ENCODE measurements at places on chromosomes 2 and 18.

- DNase-seq, result no peak
Observed at GRCh38 chr18:50709193-50709592, 110.6 kb downstream of the MRO start.

GRCh38 chr2:207403141-207403540, 126.6 kb upstream of the CREB1 start:
- no peak for DNase-seq

DNA sequence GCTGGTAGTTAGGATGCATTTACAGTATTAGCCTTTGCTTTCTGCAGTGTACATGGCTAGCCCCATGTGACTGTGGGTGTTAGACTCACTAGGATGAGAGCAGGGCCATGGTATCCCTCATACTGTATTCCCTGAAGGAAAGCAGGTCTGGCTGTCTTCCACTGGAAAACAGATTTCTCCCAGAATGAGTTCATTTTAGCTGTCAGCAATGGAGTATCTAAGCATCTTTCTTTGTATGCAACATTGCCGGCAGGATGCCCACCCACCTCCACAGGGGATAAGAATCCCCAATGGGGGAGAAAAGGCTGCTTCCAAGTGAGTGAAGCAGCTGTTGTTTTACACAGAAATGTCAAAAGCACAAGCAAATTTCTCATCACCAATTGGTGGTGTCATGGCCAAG, 142.7 kb upstream of the KLHL14 start:
- DNase-seq, result no peak

DNA sequence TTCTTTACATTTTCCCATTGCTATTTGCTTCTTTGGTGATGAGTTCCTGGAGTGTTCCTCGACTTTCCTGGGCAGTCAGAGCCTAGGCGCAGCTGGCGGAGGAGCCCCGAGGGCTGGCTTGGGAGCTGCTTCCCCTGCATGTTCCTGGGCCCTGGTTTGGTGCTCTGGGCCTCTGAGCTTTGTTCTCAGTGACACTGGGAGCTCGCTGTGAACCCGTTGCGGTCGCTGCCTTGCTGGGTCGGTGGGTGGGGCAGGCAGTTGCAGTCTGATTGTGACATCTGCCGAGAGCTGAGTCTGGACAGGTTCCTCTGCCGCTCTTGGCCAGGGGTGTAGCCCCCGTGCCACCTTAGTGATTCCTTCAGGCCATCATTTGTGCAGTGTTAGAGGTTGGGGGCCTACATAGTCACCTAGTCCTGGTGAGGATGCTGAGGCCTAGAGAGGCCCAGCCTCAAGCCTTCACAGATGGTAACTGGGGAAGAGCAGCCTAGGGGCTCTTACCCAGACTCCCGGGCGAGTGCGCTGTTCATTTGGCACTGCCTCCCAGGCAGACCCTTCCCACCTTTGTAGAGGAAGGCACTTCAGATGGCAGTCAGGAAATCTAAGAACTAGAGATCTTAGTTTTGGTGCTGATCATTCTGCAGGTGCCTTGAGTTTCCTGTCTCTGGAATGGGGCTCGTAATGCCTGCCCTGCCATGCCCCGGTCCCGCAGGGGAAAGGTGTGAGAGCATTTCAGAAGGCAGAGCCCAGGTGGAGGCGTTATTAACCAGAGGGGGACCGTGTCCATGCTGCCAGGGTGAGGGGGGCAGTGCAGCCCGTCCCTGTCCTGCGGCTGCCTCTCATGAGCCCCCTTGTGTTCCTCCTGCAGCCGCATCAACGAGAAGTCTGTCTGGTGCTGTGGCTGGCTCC, 8.4 kb downstream of the ASB1 start:
- DNase-seq, result no peak

DNA sequence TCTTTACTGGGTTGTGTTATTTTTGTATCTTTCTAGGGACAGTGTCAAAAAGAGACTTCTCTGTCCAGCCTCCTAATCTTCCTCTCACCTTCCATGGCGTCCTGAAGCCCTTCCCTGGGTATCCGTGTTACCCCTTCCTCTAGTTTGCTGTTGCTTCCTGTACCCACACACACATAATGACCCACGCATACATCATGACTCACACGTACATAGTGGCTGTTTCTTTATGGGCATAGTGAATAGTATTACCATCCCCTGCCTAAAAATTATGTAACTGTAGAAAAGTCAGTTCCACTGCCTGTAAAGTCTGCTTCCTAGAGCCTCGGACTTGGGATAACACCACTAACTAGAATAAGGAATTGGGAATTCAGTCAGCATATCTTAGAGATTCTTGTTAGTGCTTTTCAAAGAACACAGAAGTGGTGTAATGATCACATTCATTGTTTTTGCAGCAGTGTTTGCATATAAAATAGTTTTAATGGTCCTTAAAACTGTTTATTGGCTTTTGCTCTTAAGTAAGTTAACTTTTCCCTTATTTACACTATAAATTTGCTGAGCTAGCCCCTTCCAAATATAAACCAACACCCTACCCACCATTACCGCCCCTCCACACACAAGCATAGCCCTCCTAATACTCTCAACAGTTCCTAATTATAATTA, 308.4 kb upstream of the RAB12 start:
- DNase-seq, result no peak

DNA sequence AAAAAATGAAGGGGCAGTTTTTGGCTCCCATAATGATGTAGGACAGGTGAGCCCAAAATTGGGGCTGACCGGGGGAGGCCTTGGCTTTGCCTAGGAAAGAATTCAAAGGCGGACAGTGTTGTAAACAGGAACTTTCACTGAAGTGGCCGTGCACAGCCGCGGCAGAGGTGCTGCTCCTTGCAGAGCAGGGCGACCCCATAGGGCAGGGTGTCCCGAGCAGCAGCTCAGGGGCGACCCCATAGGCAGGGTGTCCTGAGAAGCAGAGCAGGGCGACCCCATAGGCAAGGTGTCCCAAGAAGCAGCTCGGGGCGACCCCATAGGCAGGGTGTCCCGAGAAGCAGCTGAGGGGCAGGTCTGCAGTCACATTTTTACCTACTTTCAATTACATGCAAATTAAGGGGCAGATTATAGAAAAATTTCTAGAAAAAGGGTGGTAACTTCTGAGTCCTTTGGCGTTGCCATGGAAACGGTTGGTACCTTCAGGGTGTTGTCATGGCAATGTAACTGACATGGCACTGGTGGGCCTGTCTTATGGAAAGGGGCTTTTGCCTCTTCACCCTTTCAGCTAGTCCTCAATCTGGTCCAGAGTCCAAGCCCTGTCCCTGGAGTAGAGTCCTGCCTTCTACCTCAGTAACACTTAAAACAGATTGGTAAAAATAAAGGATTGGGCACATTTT, 134.5 kb downstream of the FBXO15 start:
- no peak for DNase-seq

DNA sequence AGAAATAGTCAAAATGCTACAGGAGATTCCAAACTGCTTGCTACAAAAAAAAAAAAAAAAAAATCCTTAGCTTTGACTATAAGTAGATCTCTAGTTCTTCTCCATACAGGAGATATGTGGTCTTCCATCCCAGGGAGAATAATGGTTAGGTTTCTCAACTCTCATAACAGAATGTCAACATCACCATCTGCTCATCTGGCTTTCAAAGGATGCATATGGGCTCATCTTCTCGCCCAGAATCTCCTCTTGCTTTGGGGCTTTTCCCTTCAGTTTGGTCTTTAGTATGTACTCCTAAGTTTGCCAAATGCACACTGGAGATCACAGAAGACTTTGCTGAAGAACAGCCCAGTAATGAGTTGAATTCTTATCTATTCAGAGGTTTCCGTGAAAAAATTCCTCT, 240.7 kb downstream of the NRXN1 start:
- DNase-seq, result no peak

DNA sequence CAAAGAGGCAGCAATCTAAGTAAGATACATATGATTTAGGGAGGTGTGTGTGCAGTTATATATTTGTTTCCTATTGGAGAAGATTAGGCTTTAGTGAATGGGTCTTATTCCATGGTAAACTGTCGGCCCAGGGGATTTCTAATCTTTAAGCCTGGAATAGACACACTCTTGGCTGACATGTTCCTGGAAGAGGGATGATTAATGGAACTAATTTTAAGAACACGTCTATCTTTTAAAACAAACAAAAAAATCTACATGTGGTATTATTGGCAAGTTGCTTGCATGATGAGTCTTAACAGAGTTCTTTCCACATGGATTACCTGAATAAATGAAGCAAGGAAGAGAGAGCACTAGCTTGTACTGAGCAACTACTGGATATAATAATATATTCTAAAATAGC, 114.2 kb upstream of the NT5C1B start:
- DNase-seq, result no peak

GRCh38 chr2:193103064-193103463, 908.3 kb upstream of the TMEFF2 start:
- peak; percentile 3 for DNase-seq

- no peak for DNase-seq
Observed at GRCh38 chr2:12778811-12779579, 62.3 kb downstream of the TRIB2 start.

DNA sequence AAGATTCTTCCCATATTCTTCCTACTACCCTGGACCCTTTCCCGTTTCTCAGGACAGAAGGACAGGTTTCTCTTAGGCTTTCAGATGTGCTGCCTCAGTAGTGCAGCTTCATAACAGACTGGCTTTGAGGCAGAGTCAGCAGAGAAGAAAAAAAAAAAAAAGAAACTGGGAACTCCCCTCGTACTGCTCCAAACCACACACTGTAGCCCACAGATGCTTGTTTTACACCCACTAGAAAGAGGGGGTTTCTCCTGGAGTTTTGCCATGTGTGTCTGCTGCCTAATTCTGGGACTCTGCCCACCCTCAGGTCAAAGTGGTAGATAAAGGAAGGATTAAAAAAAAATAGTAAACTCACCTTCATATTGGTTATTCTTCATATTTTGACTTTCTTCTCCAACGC, 95.9 kb downstream of the NCOA1 start:
- DNase-seq, result no peak

- no peak for DNase-seq
Observed at GRCh38 chr2:118097657-118098056, 9.4 kb downstream of the INSIG2 start.

DNA sequence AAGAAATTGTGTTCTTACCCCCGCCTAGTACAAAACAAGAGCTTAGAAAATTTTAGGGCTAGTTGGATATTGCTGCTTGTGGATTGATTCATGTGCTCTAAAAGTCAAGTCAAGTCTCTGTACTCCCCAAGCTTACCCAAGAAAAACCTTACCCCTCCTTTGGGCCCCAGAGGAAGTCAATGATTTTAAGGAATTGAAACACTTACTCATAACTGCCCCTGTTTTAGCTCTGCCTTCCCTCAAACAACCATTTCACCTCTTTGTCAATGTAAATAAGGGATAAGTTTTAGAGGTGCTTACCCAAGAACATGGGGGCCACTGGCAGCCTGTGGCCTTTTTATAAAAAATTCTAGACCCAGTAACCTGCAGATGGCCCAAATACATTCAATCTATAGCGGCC, 136.6 kb upstream of the RMP24 start:
- no peak for DNase-seq

- no peak for DNase-seq
Observed at GRCh38 chr18:11027862-11028261, 121.5 kb downstream of the PIEZO2 start.

- no peak for DNase-seq
Observed at GRCh38 chr18:58057291-58057965, 13.4 kb downstream of the NEDD4L start.

All from A549 (cell line).